Activated T-cell treated with anti-CD3 and anti-CD28 coated beads, Interleukin-2, amount 50 U/mL, for 48 hours (primary cell): ENCODE measurements at places on chromosomes 1 and 21.

- peak; percentile 68 for DNase-seq
Measured at GRCh38 chr1:206905295-206906164, 8.3 kb downstream of the IL24 start.

DNA sequence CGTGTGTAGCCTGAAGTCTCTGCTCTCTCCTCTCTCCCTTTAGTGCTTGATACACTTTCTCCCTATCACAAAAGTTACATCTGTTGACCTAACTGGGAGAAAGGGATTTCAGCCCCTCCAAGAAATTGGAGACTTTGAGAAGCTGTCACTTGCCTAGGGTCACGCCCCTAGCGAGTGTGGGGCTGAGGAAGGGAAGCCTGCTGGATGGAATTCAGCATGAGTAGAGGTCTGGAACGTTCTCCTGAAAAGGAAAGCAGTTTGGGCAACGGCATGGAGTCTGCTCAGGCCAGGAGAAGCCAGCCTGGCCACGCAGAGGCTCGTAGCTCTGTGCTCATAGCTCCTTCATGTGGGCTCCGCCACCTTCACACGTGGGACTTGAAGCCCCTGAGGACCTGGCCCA is 22.4 kb downstream of the COL16A1 start:
- no peak for DNase-seq

GRCh38 chr1:204278251-204278650 is 64.5 kb upstream of the GOLT1A start:
- DNase-seq = no peak

DNA sequence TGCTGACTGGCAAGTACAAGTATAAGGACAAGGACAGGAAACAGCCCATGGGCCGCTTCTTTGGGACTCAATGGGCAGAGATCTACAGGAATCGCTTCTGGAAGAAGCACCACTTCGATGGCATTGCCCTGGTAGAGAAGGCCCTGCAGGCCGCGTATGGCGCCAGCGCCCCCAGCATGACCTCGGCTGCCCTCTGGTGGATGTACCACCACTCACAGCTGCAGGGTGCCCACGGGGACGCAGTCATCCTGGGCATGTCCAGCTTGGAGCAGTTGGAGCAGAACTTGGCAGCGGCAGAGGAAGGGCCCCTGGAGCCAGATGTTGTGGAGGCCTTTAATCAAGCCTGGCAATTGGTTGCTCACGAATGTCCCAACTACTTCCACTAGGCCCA is 32.0 kb downstream of the SLC16A1 start:
- no peak for DNase-seq

- no peak for DNase-seq
Measured at GRCh38 chr1:33191731-33192275, 10.0 kb upstream of the TRIM62 start.

GRCh38 chr21:32131960-32132359 is 146.9 kb downstream of the MIS18A start:
- no peak for DNase-seq

DNA sequence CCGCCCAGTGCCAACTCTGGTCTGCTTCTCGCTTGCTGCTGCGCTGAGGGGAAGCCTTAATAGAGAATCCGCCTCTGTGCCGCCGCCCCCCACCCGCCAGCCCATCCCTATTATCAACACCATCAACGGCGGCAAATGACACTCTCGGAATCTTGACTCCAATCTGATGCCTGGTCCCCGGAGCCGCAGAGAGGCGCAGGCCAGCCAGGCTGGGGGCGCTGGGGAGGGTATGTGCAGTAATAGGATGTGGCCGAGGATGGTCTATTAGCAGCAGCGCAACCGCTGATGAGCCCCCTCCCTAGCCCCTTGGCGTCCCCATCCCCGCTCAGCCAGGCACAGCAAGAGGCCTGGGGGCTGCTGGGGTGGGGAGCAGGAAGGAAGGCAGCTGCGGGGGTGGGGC is 15.1 kb upstream of the DMBX1 start:
- DNase-seq = no peak

DNA sequence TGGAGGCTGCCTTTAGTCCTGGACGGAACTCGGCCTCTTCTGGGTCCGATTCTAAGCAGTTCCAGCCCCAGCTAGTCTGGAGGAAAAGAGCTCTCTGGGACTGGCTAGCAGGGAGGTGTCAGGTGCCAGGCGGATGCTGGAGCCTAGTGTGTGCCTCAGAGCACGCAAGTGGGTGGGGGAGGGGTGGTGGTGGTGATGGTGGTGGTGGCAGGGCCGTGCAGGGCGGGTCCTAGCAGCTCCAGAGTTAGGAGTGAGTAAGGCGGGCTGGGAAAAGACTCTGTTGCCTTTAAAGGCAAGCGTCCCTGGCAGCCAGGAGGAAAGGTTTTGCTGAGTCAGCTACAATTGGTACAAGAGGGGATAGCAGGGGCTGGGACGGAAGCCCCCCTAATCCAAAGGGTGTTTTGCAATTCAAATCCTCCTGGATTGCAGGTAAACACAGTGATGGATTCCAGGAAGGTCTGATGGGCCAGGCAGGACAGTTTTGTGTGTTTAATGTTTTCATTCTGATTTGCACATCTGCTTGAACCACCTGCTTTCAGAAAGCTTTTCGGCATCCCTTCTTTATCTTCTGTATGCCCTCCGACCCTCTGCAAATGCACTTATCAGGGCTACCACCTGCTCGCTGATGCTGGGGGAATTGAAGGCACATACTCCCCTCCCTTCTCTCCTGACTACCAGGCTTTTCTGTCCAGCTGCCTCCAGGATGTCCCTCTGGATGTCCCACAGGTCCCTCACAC is 4.1 kb upstream of the SLC2A1 start:
- DNase-seq = no peak

- DNase-seq = no peak
Measured at GRCh38 chr1:218775501-218776021, 398.1 kb upstream of the LYPLAL1 start.

DNA sequence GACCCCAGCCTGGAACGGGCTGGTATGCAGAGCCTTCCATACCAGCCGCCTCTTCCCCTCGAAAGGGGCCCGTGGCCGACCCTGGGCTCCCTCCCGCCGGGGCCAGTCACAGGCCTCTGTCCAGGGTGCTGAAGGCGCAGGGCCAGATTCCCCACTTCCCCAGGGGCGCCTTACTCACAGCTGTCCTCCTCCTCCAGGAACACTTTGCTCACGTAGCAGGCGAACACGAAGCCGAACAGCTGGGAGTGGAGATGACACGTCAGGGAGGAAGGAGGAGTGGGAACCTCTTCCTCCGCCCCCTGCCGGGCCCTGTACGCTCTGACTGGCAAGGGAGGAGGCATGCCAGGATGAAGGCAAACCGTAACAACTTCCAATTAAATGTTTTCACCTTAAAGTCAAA is 57.3 kb downstream of the NKAIN1 start:
- DNase-seq = peak; percentile 59

DNA sequence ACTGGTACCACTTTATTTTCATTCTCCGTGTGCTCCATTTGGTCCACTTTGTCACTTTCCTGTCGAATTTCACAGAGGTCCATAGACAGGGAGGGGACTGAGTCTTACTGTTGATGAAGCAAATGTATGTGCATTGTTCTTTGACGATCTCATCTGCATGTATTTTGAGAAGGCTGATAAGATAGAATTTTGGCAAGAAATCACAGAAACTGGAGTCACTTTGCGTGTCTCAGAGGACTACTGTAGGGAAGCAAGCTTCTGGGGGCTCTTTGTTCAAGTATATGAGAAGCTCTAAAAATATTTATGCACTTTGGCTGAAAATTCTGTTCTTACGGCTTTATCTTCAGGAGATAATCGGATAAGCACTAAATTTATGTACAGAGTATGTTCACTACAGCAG is 78.1 kb downstream of the PCBP3 start:
- no peak for DNase-seq

DNA sequence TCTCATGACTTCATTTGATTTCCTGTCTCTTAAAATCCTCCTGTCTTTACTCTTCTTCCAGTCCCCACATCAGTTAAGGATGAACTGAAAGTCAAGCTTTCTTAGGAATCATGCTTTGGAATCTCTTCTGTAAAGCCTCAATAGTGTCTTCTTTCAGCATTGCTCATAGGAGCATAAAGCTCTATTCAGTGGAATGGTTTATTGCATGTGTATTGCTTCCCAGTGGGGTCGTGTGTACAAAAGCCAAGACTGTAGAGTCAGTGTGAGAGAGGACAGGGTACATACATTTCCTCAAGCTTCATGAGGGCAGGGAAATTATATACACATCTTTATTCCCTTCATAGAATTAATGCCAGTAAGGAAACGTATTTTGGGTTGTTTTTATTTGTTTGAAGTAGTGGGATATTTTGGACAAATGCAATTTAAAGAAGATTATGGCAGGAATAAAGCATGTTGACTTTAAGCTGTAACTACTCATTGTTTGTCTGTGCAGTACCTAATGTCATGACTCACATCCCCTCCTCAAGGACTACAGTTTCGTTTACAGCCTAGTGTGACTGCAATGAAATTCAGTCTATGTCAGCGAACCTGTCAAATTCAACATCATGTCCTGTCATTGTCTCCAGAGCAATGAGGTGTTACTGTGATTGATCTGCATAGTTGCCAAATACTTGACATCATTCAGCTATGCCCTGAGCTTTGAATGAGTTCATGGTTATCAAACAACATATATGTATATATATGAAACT is 2164.2 kb downstream of the NCAM2 start:
- DNase-seq = no peak

DNA sequence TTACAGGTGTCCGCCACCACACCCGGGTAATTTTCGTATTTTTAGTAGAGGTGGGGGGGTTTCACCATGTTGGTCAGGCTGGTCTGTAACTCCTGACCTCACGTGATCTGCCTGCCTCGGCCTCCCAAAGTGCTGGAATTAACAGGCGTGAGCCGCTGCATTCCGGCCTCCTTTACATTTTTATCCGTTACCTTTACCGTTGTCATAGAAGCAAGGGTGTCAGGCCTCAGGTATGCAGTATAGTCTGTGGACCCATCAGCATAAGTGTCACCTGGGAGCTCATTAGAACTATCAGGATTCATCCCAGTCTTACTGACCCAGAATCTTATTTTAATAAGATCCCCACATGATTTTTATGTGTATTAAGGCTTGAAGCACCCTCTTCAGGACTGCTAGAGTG is 5.4 kb downstream of the CDC42 start:
- no peak for DNase-seq
